Stromal cell of bone marrow (primary cell): ENCODE measurements at places on chromosomes 11 and 22.

DNA sequence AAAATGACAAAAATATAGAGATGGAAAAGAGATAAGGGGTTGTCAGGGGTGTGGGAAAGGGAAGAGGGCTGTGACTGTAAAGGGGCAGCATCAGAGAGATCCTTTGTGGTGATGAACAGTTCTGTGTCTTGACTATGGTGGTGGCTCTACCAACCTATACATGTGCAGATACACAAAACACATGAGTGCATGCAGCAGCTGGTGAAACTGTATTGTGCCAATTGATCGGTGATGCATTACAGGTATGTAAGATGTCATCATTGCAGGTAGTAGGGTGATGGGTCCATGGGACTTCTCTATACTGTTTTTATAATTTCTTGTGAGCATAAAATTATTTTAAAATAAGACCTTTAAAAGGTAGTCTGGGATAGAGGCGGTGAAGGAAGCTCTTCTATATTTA, 24.1 kb upstream of the ZDHHC13 start:
- DNase-seq = no peak

DNA sequence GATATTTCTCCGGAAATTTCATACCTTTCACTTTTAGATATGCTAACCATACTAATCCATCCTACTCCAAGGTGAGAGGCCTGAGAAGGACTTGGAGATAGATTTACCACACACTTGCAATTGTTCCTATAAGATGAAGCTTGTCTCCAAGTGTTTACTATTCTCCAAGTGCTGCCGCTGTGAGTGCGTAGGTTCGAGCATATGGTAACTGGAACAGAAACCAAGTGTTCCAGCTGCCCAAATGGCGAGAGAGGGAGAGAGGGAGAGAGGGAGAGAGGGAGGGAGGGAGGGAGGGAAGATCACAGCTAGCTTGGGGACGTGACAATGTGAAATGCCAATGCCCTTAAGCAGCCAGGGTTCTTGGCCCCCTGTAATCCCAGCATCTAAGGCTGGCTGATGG, 21.5 kb downstream of the ASCC2 start:
- DNase-seq = no peak

DNA sequence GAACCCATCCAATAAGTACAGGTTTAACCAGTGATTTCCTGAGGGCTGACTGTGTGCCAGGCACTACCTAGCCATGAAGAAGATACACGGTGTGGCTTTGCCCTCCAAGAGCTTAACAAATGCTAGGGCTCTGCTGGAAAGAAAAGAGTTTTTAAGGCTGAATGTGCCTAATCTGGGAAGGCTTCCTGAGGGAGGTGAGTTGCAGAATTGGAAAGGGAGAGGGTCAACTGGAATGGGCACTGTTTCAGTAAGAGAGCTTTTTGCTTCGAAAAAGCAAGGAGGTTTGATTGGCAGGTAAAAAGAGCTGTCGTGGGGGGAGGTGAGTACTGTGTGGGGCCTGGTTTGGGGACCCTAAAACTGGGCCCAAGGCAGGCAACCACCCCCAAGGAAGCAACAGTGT, 2.7 kb downstream of the FAM83F start:
- no peak for DNase-seq

- no peak for DNase-seq
Measured at GRCh38 chr11:47994417-47994816, 14.1 kb downstream of the PTPRJ start.

DNA sequence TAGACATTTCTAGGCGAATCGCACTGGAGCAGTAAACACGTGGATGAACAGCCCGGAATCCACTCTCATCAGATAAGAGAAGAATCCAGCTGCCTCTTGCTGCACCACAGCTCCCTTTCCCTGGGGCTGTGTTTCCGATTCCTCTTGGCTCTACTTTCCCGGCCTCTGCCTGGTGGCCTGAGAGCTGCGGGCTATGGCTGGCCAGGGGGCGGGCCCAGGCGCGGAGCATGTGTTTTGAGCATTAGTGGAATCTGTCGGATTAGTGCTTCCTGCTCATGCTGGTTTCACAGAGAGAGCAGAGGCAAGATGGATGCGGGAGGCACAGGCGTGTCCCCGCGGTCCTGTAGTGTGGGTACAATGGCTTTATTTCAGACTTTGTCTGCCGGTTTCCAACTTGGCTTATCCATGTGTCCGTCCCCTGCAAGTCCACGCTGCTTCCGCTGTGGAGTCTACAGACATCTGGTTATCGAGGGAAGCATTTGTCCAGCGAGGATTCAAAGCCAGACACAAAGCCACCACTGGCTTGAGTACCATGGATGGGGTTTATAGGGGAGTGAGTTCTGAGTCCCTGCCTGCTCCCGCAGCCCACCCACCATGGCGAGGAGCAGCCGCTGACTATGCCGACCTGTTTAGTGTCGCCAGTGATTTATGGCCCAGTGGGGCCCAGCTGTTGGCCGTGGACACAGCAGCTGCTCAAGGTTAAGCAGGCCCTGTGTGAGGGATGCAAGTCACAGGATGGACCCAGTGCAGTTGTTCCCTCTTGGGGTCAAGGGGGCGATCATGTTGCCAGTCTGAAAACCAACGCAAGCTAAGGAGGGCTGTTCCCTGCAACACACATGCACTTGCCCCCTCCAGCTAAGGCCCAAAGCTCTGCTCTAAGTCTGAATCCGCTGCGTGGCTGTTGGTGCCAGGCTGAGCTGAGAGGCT, 43.3 kb upstream of the EP300 start:
- peak; percentile 45 for DNase-seq

- peak; percentile 24 for DNase-seq
Measured at GRCh38 chr11:1652771-1653540, 23.4 kb downstream of the KRTAP5-5 start.

DNA sequence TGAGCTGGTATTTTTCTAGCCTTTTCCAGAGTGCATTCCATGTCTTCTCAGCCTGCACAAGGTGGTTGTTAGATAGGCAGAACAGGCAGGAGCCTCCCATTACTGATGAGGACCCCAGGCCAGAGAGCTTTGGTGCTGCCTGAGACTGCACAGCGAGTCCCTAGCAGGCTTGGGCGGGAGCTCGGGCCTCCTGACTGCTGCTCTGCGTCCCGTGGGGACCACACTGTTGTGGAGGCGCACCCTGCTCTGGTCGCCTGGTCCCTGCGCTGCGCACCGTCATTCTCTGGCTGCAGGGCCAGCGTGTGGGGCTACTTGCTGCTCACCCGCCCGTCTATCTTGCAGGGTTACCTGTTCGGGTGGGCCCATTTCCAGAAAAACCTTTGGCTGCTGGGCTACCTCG, 8.5 kb downstream of the TPCN2 start:
- no peak for DNase-seq

DNA sequence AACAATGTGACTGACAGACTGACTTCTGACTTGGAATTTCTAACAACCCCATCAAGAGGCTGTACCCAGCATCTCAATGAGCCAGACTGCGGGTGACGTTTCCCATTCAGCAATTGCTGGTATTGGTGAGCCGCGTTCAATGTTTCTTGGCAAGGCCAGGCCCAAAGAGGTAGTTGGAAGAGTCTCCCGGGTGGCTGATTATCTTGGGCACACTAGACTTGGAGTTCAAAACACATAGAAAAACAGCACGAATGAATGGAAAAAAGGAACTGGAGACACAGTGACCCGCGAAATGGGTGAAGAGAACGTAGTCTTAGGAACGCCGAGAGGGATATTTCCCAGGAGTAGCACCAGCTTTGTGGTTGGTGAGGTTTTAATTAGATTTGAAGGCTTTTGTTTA, 115.7 kb downstream of the RPS6KA4 start:
- no peak for DNase-seq

GRCh38 chr11:16087886-16088285, 268.5 kb downstream of the SOX6 start:
- no peak for DNase-seq

GRCh38 chr11:80163011-80163410, 722.2 kb upstream of the TENM4 start:
- peak; percentile 3 for DNase-seq
